NB4 (cell line): ENCODE measurements at places on chromosomes 1 and 21.
A peak's percentile ranks its signal among the peaks of the same experiment; 100 is the strongest.

DNA sequence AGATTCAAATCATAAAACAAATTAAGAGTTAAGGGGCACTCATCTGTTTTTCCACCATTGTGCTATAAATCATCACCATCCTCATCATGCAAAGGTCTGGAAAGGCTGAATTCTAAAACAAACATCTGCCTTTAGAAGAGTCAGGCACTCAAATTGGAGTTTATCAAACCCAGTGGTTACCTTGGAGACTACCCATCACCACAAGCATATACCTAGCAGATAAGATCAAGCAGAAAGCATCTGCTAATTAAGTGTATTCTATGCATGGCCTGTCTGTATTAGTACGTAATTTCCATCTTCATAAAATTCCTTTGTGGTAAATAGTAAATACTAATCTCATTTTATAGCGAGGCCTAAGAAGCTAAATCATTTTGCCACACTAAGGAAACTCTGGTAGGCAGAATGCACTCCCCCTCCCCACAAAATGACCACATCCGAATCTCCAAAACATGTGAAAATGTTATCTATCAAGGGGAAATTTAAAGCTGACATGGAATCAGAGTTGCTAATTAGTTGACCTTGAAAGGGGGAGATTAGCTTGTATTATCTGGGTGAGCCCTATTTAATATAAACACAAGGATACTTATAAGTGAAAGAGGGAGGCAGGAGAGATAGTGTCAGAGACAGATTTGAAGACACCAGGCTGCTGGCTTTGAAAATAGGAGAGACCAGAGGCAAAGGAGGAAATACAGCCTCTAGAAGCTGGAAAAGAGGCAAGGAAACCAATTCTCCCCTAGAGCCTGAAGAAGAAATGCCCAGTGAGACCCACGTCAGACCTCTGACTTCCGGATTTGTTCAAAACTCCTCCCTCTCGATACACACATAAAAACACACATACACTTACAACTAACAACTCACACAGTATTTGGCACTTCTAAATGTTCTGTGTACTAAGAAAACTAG, 23.2 kb downstream of the ARID4B start:
- DNase-seq: no peak

- no peak for DNase-seq
Observed at GRCh38 chr21:25094695-25095094, 512.6 kb downstream of the MRPL39 start.

GRCh38 chr1:24406788-24407187, 6.8 kb downstream of the STPG1 start:
- DNase-seq: no peak

DNA sequence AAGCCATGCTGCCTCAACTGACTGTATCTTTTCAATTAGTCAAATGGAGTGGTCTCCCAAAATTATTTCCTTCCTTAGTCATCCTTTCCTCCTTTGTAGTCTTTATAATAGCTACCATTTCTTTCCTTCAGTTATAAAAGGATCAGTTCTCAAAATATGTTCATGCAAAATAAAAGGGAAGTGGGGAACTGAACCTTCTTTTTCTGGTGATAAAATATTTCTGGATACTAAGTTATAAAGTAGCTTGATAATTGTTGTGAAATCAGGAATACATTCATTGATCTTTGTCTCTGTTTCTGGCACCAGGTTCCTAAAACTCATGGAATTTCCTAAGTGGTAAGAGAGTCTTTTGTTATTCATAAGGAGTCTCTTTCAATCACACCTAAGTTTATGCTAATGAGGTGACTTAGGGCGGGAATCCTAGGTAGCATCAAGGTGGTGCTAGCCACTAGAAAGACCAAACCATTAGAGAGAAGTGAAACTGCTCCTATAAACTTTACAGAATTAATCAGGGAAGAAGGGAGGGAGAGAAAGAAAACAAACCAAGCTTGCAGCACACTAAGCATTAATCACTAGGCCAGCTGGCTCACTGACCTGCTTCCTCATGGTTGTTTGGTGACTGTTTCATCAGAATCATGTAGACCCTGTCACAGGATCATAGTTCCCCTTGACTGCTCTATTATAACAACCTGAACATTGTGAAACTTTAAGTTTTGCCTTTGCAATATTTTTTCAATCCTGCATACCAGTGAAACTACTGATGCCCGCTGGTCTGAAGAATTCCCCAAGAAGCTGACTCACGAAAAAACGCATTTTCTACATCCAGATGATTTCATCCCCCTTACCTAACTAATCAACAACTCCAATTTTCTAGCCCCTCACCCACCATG, 161.6 kb upstream of the PTBP2 start:
- peak; percentile 73 for DNase-seq

GRCh38 chr1:92404661-92405060, 82.1 kb downstream of the GFI1 start:
- DNase-seq: no peak

- DNase-seq: no peak
Observed at GRCh38 chr1:26910343-26911160, 3.2 kb downstream of the NR0B2 start.

DNA sequence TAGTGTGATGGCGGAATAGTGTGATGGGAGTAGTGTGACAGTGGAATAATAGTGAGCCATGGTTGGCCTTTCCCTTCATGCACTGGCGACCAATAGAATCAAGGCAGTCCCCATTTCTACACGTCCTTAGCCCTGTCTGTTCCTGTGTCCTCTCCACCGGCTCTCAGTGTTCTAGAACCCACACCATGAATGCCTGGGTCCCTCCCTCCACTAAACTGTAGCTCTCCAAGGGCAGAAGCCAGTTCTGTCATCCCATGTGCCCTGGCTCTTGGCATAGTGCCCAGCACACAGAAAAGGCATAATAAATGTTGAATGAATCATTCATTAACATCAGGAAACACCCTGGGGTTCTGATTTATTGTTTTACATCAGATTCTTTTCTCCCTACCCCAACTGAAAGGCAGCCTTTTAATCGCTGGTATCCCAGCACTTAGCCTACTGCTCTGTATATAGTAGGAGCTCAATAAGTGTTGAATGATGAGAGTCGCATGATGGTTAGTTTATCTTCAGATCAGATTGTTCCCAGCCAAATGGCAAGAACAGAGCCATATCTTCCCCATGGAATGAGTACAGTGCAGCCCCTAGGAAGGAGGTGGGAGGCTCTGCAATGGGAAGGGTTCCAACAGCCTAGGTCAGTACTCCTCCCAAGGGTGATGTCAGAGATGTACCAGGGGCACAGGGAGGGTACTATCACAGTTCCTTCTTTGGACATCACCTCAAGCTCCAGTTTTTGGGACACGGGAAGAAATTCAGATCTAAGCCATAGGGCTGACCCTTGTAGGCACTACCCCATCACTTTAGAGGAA, 325.7 kb downstream of the HHAT start:
- no peak for DNase-seq

DNA sequence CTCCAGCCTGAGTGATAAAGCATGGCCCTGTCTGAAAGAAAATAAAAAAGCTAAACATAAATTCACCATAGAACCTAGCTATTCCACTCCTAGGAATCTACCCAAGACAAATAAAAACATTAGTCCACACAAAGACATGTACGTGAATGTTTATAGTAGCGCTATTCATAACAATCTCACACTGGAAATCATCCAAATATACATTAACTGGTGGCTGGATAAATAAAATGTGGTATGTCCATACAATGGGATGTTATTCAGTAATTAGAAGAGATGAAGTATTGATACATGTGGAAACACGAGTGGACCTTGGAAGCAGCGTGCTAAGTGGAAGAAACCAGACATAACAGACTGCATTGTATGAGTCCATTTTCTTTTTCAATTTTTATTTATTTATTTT, 29.7 kb downstream of the RIPPLY3 start:
- no peak for DNase-seq

DNA sequence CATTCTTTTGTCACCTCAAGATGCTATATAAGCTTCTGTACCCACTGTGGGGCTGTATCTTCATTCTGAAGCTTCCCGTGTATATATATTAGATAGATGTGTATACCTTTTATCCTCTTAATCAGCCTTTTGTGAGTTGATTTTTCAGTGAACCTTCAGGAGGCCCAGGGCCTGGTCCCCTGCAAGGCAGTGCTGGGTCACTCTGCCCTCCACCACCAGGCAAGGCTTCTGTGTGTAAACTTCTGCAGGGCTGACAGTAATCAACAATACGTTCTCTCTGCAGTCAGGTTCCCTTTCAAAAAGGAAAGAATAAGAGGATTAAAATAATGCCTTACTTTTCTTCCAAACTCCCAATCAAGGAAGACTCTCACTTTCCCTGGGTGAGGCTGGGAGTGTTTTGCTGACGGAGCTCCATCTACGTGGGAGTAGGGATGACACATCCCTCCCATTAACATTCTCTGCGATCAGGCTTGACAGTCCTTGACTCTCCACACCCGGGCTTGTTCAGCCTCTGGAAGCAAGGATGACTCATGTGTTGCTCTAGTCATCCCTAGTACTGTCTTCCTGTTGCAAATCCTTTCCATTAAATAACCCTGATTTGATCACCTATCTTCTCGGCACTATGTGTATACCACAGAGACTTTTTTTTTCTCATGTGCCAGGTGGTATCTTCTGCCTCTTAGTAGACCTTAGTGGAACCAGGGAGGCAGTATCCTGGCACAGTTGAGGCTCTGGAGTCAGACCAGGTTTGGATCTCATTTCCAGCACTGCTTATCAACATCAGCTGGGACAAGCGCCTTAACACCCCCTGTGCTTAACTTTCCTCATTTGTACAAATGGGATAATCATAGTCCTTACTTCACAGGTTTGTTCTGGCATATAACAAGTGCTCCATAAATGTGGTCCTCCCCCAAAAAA, 70.3 kb upstream of the KCNK1 start:
- peak; percentile 2 for DNase-seq

DNA sequence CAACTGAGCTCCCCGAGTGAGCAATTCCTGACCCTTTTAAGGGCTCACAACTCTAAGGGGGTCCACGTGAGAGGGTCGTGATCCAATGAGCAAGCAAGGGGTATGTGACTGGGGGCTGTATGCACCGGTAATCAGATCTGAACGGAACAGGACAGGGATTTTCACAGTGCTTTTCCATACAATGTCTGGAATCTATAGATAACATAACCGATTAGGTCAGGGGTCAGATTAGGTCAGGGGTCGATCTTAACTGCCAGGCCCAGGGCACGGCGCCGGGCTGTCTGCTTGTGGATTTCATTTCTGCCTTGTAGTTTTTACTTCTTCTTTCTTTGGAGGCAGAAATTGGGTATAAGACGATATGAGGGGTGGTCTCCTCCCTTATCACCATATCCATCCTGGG, 30.7 kb upstream of the OPRD1 start:
- no peak for DNase-seq

- no peak for DNase-seq
Observed at GRCh38 chr21:43916076-43916475, 51.1 kb downstream of the AGPAT3 start.

GRCh38 chr1:215377746-215378145, 189.4 kb upstream of the KCTD3 start:
- no peak for DNase-seq

GRCh38 chr1:37325509-37326437, 148.6 kb upstream of the ZC3H12A start:
- no peak for DNase-seq

- DNase-seq: no peak
Observed at GRCh38 chr1:43423672-43424550, 29.8 kb downstream of the HYI start.

DNA sequence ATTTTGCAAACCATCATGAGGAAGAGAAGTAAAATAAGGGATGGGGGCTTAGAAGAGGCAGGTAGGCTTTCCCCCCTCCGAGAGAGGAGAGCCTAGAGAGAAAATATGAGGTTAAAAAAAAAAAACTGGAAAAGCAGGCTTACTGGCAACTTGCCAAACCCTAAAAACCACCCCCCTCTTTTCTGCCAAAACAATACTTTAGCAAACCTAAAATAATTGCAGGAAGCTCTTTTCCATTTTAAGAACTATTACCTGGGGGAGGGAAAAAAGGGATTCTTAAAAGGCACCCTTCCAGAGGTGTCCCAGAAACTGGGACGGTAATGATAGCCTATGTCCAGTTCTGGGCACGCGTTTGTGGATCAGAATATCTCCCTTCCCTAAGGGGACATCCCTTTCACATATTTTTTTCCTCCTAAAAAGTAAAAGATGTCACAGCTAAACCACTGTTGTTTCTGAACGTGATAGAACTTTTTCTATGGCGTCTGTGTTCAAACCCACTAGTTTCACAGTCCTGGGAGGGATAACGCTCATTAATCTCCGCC, 1.1 kb upstream of the NFIA start:
- no peak for DNase-seq

- no peak for DNase-seq
Observed at GRCh38 chr1:222757646-222758268, 20.8 kb downstream of the FAM177B start.

GRCh38 chr1:207335695-207336363, 14.4 kb downstream of the CD55 start:
- DNase-seq: peak; percentile 59

GRCh38 chr1:209861242-209861641, 33.5 kb downstream of the UTP25 start:
- no peak for DNase-seq

GRCh38 chr1:29209173-29209572, 21.6 kb downstream of the MECR start:
- no peak for DNase-seq

- DNase-seq: peak; percentile 44
Observed at GRCh38 chr1:11845641-11846335, 1.8 kb downstream of the NPPA start.

DNA sequence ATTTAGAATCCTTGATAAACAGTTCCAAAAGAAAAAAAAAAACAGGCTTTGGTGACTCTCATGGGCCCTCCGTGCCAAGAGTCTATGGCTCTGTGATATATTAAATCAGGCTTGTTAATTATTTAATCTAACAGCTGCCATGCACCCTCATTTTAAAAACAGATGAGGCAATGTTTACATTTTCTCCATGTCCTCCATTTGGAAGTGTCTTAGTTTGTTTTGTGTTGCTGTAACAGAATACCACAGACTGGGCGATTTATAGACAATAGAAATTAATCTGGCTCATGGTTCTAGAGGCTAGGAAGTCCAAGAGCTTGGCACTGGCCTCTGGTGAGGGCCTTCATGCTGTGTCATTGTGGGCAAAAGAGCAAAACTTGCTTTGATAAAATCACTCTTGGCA, 58.0 kb downstream of the B3GALT5 start:
- no peak for DNase-seq

GRCh38 chr1:114015075-114015474, 35.8 kb downstream of the OLFML3 start:
- DNase-seq: no peak

- DNase-seq: no peak
Observed at GRCh38 chr1:244344001-244344400, 107.7 kb downstream of the ADSS2 start.

GRCh38 chr21:31713973-31714740, 17.8 kb downstream of the SCAF4 start:
- no peak for DNase-seq
